ENCODE measurements at places on chromosomes 13 and 19. TPM values are rescaled to one million over a fixed set of nuclear protein-coding genes. Genes with fewer than 3 reads are reported as not detected.

- peaks cover 5% of the 10 kb centered on the region for H3K27me3 ChIP-seq
- DNase-seq: no peak
- H3K4me3 ChIP-seq: no peak overlapping the region
These were observed 2.6 kb downstream of the MRPL54 start for GRCh38 chr19:3765121-3765520.

DNA sequence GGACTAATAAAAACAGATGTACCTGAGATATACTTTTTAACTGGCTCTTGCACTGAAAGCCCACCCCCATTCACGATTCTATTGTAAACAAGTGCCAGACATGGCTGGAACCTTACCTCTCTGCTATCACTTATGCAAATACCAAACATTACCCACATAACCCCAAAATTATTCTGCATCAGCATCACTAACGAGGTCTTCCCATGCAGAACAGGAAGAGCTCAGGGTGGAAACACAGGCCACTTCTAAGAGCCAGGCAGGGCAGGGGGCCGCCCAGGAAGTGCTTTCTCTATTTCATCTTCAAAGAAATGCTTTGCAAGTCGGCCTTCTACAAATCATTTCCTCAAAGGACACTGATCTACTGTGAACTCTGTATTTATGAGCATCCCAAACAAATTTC is 7.3 kb downstream of the IRS2 start:
- H3K36me3 ChIP-seq: peaks cover 2% of the 10 kb centered on the region
- peaks cover 50% of the 10 kb centered on the region for H3K4me1 ChIP-seq
- peak overlapping the region; percentile 70 for H3K4me3 ChIP-seq

The TYROBP gene
- total RNA-seq: not detected

- no peaks in the 10 kb centered on the region for H3K36me3 ChIP-seq
- H3K27ac ChIP-seq: no peak overlapping the region
- no peak overlapping the region for H3K4me3 ChIP-seq
- H3K4me1 ChIP-seq: no peaks in the 10 kb centered on the region
- H3K27me3 ChIP-seq: no peaks in the 10 kb centered on the region
These were observed 68.1 kb upstream of the SLC10A2 start for GRCh38 chr13:103134271-103134670.

DNA sequence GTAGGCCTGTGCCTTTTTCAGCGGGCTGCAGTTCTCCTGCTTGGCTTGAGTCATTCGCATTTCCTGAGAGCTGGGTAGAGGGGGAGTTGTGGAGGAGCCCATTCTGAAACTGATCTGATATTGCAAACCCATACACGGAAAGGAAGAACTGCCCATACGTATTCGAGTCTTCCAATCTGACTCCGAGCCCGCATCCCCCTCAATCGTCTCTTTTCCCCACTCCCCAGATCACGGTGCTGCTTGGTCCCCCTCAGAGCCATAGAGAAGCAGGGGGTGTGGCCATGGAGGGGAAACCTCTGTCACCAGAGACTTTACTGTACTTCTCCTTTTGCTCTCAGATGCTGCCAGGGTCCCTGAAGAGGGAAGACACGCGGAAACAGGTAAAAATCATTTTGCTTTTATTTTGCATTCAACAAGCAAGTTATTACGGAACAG is at the start of gene CD22:
Gene CD22 (plus strand): TSS at position 337 of the 435 bp plus-strand sequence. CDS start 2,854 bp downstream, outside the sequence.
- DNase-seq: no peak
- no peaks in the 10 kb centered on the region for H3K36me3 ChIP-seq
- peak within 1 kb of the TSS; percentile 30 for H3K4me3 ChIP-seq
- peak within 1 kb of the TSS; percentile 36 for H3K27ac ChIP-seq
- H3K27me3 ChIP-seq: peaks cover 9% of the 10 kb centered on the region

- DNase-seq: peak; percentile 92
- peak within 1 kb of the TSS; percentile 95 for H3K4me3 ChIP-seq
- H3K36me3 ChIP-seq: peaks cover 25% of the 10 kb centered on the region
- peaks cover 40% of the 10 kb centered on the region for H3K4me1 ChIP-seq
These were observed at the start of gene PRKD2 for GRCh38 chr19:46717034-46717715. TSS of gene PRKD2 (minus strand) at chr19:46717114. CDS start at chr19:46716370, 744 bp downstream.

The ENOX1 gene
- total RNA-seq: not detected

DNA sequence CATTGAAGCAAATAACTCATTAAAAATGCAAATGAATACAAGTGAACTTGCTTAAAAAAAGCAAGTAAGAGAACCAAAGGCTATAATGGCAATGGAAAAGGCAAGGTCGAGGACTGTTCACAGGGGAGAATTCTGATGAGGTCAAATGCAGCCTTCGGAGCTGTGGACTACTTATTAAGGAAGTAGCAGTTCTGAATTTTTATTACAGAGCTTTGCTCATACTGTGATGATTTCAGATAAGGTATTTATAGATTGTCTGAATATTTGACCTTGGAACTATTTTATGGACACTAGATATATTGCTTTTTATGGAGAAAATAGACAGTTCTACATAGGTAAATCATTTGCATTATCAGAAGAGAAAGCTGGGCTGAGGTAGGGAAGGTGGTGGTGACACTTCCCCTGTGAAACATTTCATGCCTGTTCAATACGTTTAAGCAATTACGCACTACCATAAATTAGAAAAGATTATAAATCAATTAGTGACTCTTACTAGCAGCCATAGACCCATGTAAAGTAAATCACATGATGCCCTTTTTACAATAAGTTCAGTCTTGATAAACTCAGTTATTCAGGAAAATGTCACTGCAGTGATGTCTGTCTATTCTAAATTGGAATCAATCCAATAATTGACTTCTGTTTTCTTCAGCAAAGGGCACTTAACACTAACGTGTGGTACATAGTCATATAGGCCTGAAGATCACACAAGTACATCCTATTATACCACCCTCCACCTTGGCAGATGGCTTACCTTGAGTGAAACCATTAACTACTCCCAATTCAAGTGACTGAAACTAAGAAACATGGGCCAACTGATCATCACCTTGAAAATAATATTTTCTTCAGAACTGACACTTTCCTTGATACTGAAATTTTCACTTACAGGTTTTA is 260.0 kb downstream of the KLF12 start:
- H3K4me3 ChIP-seq: no peak overlapping the region
- no peak overlapping the region for H3K27ac ChIP-seq

GRCh38 chr13:67183151-67183550 is 47.0 kb downstream of the PCDH9 start:
- peaks cover 4% of the 10 kb centered on the region for H3K4me1 ChIP-seq
- no peak for DNase-seq
- no peaks in the 10 kb centered on the region for H3K27me3 ChIP-seq
- H3K4me3 ChIP-seq: no peak overlapping the region

The IFNL1 gene
- not detected for total RNA-seq

DNA sequence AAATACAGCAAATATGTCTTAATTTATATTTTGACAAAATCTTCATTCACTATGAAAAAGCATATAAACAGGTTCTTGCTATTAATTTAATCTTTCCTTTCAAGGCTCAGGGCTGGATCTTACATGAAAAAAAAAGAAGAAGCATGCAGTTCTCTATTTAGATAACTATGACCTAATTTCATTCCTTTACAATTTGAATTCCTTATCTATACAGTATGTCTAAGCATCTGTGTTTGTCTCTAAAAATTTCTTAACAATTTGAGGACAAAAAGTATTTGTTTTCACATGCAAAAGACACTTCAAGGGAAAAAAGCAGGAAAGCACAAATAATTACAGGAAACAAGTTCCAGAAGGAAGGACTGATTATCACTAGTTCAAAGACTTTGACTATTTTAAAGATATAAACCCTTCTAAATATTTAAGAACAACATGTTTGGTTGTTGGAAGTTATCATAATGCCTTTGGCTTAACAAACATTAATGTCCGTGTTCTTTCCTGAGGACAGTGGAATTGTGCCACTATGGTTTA is 157.5 kb downstream of the TBC1D4 start:
- H3K27ac ChIP-seq: peak overlapping the region; percentile 84
- H3K36me3 ChIP-seq: peaks cover 24% of the 10 kb centered on the region
- peaks cover 41% of the 10 kb centered on the region for H3K4me1 ChIP-seq
- H3K27me3 ChIP-seq: no peaks in the 10 kb centered on the region

Data from activated naive CD8-positive, alpha-beta T cell treated with anti-CD3 and anti-CD28 coated beads for 36 hours (primary cell).